ENCODE measurements at places on chromosomes 13 and 19. TPM values are rescaled to one million over a fixed set of nuclear protein-coding genes. Genes with fewer than 3 reads are reported as not detected.
A peak's percentile ranks its signal among the peaks of the same experiment; 100 is the strongest.

ZNF541 gene
- 0.21 TPM for total RNA-seq

NKPD1 gene
- 0.07 TPM for total RNA-seq

MEIOSIN gene
- not detected for total RNA-seq

GRCh38 chr19:35904311-35905068, 2.2 kb downstream of the HCST start:
- H3K4me1 ChIP-seq: no peaks in the 10 kb centered on the region
- H3K4me3 ChIP-seq: no peak overlapping the region
- no peaks in the 10 kb centered on the region for H3K36me3 ChIP-seq
- H3K27ac ChIP-seq: peak overlapping the region; percentile 89
- DNase-seq: no peak

- DNase-seq: no peak
- peak within 1 kb of the TSS; percentile 85 for H3K4me3 ChIP-seq
- peak within 1 kb of the TSS; percentile 78 for H3K27ac ChIP-seq
Observed at GRCh38 chr19:6424195-6424938, at the start of gene KHSRP. Gene KHSRP, minus strand, starts transcription at chr19:6424811. Its CDS starts 110 bp downstream, at chr19:6424701.

GRCh38 chr19:17471410-17472125, 1.2 kb downstream of the SLC27A1 start:
- H3K4me3 ChIP-seq: no peak overlapping the region
- no peak for DNase-seq
- H3K4me1 ChIP-seq: no peaks in the 10 kb centered on the region
- H3K36me3 ChIP-seq: no peaks in the 10 kb centered on the region
- no peaks in the 10 kb centered on the region for H3K27me3 ChIP-seq
- H3K27ac ChIP-seq: no peak overlapping the region

DNA sequence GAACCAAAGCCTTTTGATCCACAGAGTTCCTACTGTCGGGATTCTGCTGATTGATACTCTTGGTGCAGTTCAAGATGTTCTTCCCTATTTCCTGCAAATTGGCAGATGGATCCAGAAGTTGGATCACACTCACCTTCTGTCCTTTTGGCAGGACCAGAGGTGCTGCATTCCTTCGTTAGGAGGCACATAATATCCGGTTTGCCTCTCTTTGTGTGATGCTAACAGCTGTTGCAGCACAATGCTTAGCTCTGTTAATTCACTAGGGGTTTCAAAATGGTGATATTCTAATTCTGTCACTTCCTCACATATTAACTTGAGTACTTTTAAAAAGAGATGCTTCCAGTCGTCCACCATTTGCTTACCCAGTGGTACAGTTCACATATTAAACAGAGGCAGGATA, 15.2 kb upstream of the CHST8 start:
- no peaks in the 10 kb centered on the region for H3K4me1 ChIP-seq
- no peaks in the 10 kb centered on the region for H3K36me3 ChIP-seq
- H3K4me3 ChIP-seq: no peak overlapping the region

DNA sequence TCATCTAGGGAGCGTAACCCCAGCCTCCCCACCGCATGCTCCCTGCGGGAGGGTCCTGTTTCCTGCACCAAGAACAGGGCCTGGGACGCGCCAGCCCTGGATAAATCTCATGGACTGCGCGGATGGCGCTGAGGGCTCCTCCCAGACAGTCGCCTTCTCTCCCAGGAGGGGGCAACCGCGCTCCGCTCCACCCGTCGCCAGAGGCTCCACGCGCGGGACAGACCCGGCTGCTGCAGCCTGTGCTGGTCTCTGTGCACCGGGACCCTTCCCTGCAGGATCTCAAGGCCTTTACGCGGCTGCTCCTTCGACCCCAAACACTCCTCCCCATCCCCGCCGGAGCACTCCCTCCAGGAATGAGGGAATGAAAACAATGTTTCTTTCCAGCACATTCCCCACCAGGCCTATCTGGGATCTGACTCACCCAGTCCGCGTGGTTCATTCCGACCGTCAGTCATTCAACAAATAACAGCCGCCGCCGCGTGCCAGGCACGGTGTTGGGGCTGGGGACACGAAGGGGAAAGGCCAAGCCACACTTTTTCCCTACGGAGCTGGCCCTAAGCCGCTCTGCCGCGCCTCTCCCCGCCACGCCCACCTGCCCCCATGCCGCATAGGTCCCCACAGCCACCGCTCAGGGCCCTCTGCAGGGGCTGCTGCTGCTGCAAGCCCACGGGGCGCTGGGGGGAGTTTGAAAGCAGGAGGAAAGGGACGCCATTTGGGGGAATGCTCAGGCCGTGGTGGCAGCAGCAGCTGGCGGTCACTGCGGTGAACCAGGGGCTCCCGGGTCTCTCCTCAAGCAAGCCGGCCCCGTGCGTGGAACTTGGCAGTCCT, 6.0 kb downstream of the PNMA8B start:
- H3K4me3 ChIP-seq: no peak overlapping the region
- H3K27ac ChIP-seq: no peak overlapping the region
- peaks cover 4% of the 10 kb centered on the region for H3K4me1 ChIP-seq
- H3K27me3 ChIP-seq: peaks cover 25% of the 10 kb centered on the region
- no peak for DNase-seq
- H3K36me3 ChIP-seq: no peaks in the 10 kb centered on the region

DNA sequence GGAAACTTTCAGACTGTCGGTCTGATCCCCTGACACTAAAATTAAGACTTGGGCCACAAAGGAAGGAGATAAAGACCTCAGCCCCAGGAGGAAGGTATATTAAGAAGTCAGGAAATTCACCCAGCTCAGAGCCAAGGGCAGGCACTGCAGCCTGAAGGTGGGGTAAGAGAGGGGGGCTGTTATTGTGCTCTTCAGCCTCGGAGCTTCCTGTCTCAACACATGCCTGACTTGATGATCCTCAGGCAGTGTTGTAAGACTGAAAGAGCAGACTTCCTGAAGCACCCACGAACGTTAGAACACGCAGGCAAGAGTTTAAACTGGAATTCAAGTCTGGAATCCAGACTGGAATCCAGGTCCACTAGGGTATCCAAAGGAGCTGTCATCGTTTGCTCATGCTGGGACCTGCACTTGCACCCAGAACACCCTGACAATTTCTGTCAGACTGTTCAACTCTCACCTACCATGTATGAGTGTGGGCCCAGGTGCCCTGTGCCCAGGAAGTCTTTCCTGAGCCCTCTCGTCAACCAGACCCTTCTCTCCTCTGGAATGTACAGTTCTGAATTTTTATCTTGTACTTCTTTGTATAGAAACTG, 10.7 kb upstream of the FLT1 start:
- no peak overlapping the region for H3K4me3 ChIP-seq
- H3K27ac ChIP-seq: no peak overlapping the region
- no peaks in the 10 kb centered on the region for H3K36me3 ChIP-seq
- H3K27me3 ChIP-seq: no peaks in the 10 kb centered on the region
- H3K4me1 ChIP-seq: no peaks in the 10 kb centered on the region

DNA sequence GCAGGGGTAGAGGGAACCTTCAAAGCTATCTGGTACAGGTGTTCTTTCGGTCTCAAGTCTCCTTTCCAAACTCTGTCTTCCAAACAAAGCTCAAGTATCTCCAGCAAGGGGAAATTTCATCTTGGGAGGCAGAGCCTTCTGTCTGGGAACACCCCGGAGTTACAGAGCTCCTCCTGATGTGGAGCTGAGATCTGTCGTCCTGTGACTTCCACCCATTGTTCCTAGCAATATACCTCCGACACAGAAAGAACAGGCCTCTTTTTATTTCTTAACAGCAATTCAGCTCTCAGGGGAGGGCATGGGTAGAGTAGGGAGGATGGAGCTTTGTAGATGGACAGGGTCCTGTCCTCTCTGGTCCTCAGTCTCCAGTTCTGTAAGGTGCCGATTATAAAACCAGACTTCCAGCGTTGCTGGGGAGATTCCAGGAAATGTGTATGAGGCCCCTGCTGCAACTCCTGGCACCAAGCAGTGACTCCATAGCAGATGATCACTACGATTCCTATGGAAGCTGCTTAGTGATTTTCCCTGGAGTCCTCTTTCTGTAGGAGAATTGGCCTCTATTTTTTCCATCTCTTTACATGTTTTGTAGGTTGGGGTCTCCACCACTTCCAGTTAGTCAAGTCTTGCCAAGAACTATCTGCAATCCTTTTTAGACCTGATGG, 56.0 kb upstream of the ARGLU1 start:
- H3K4me3 ChIP-seq: no peak overlapping the region
- DNase-seq: no peak

DNA sequence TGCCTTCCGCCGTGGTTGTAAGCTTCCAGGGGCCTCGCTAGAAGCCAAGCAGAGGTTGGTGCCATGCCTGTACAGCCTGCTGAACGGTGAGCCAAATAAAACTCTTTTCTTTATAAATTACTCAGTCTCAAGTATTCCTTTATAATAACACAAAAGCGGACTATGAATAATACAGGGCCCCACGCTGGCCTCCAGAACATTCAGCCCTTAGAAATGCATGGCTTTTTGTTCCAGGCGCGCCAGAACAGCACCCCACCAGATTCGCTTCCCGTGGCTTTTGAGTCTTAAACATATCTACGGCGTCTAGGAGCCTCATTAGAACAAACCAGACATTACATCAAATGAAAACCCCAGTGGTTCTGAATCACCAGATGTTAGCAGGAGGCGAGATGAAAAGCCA, 75.1 kb downstream of the SLC15A1 start:
- no peaks in the 10 kb centered on the region for H3K36me3 ChIP-seq
- DNase-seq: no peak
- H3K27me3 ChIP-seq: no peaks in the 10 kb centered on the region

GRCh38 chr19:12937093-12937926, 1.1 kb upstream of the CALR start:
- H3K36me3 ChIP-seq: peaks cover 20% of the 10 kb centered on the region
- H3K27me3 ChIP-seq: no peaks in the 10 kb centered on the region
- peak; percentile 66 for DNase-seq
- peak overlapping the region; percentile 35 for H3K27ac ChIP-seq
- peak overlapping the region; percentile 100 for H3K4me3 ChIP-seq

DNA sequence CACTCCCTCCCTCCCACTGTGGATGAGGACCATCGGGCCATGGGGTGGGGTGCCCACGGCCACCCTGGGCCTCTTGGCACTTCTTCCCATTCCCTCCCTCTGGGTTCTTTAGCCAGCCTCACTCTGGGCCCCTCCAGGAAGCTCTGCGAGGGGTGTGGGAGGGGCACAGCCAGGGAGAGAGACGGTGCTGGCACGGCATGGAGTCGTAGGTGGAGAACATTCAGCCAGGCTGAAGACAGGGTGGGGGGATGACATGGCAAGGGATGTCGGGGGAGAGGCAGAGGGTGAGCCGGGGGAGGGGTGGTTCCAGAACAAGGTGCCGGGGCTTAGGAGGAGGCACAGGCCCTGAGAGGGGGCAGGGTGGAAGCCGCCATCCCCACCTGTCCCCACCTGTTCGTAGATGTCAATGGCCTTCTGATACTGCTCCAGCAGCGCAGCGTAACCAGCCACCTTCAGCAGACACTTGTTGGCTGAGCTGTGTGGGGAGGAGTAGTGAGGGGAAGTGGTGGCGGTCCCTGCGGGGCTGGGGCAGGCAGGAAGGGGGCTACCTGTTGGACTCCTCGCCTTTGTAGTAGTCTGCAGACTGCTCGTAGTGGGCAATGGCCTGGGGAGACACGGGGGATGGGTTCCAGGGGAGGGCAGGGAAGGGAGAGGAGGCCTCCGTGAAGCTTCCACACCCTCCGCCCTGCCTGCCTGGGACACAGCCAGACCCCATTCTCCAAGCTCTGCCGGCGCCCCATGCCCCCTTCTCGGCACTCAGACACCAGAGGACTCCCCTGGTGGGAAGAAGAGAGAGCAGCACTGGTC, 8.8 kb upstream of the KPTN start:
- no peaks in the 10 kb centered on the region for H3K4me1 ChIP-seq
- no peak overlapping the region for H3K27ac ChIP-seq
- H3K27me3 ChIP-seq: no peaks in the 10 kb centered on the region
- no peak overlapping the region for H3K4me3 ChIP-seq
- DNase-seq: no peak

GRCh38 chr19:1354970-1355567, 28.6 kb upstream of the NDUFS7 start:
- H3K27me3 ChIP-seq: no peaks in the 10 kb centered on the region
- DNase-seq: no peak
- H3K4me3 ChIP-seq: peak overlapping the region; percentile 86

- peak; percentile 66 for DNase-seq
- no peak overlapping the region for H3K4me3 ChIP-seq
- no peaks in the 10 kb centered on the region for H3K27me3 ChIP-seq
Observed at GRCh38 chr13:29901710-29902631, 51.6 kb upstream of the UBL3 start.

GRCh38 chr19:28880735-28881401, 332.1 kb downstream of the UQCRFS1 start:
- no peaks in the 10 kb centered on the region for H3K27me3 ChIP-seq
- H3K4me3 ChIP-seq: no peak overlapping the region
- H3K4me1 ChIP-seq: no peaks in the 10 kb centered on the region
- no peak for DNase-seq
- no peaks in the 10 kb centered on the region for H3K36me3 ChIP-seq

All from colonic mucosa (tissue), 4 donors.